ENCODE measurements at places on chromosomes 3 and 15.
A peak's percentile ranks its signal among the peaks of the same experiment; 100 is the strongest.

DNA sequence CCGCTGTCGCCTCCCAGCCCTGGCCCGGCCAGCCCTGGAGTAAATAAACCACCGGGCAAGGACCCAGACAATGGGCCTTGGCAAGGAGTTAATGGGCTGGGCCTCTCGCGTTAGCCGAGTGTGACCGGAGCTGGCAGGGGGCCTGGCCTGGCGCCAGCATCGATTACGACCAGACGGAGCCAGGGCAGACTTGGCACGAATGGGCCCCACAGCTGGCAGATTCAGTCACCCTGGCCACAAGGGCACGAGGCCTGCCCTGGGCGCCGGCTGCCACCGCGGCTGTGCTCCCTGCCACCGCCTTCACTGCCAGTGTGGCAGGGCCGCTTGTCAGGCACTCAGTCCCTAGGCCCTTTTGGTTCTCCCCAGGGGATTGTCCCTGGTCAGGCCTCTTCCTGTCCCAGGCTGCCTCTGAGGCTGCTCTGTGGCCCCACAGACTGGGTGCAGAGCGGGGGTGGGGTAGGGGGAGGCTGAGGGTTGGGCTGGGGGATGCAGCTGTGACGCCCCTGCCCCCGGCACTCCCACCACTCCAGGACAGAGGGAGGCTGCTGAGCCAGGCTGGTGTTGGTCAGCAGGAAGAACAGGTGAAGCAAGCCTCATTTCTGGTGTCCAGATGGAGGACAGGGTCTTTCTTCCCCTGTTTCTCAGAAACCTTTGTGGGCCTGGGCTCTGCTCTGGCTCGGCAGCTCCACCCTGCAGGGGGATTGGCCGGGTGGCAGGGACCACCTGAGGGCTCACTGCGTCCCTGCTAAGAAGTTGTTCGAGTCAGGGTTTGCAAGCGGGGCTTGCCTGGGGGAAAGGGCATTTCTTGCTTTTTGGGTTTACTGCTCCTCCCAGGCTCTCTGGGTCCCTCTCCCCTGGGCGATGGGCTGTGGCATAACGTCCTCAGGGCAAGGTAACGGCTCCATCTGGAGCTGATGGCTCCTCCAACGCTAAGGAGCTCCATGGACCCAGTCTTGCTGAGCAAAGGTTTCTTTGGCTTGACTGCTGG lies 30.5 kb upstream of the SRP14 start:
- DNase-seq, result peak; percentile 65

DNA sequence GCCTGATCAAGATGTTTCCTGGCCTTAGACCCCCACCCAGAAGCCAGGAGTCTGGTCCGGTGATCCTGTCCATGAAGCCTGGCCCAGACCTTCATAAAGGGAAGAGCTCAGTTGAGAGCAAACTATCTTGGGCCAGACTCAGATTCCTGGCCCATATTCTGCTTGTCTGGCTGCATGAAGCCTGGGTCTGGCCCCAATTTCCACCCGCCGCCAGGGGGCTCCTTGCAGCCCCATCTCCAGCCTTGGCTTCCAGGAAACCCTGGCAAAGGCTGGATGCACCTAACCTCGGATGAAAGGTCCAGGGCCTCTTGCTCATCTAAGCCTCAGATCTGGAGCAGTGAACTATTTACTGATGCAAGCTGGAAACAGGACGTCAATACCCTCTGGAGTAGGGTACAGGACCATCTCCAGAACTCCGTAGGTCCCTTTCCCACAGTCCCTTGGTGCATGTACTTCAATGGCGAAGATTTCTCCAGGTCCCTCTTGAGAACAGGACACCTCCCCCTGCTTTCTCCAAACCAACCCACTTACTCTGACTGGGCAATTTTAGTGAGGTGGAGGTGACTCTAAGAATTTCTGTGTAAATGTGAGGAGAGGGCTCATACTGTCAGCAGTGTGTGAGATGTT lies 5.6 kb downstream of the FOXL2 start:
- peak; percentile 74 for DNase-seq

DNA sequence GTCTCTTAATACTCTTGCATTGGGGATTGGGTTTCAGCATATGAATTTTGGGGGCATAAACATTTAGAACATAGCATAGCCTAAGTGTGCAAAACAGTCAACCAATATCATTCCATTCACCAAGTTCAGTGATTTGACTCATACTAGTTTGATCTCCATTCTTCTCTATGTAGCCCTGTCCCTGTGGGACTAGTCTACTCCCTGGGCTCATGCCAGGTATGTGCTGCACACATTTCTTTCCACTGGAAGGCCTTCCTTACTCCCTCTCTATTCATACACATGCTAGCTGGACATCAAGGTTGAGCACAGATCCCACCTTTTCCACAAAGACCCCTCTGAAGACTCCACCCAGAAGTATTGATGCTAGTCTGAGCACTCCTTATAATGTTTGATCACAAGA lies 5.1 kb downstream of the ZDHHC23 start:
- DNase-seq, result no peak

- peak; percentile 81 for DNase-seq
These were observed 8.0 kb upstream of the CCDC13 start for GRCh38 chr3:42780892-42781700.

DNA sequence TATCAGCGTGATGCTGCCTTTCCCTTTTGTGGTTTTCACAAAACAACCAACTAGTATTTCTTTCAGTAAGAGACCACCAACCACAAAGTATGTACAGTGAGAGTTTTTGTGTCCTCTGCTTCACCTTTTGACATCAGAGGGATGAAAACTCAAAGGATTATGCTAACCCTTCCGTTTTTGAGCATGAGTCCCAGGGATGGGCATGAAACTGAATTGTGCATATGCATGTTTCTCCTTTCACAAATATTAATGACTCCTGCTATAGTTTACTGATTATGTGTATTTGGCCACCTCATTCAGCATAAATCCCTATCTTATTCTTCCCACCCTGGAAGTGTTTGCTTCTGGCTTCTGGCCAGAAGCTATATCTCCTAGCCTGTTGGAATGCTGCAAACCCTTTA lies 59.2 kb downstream of the RSRC1 start:
- no peak for DNase-seq

DNA sequence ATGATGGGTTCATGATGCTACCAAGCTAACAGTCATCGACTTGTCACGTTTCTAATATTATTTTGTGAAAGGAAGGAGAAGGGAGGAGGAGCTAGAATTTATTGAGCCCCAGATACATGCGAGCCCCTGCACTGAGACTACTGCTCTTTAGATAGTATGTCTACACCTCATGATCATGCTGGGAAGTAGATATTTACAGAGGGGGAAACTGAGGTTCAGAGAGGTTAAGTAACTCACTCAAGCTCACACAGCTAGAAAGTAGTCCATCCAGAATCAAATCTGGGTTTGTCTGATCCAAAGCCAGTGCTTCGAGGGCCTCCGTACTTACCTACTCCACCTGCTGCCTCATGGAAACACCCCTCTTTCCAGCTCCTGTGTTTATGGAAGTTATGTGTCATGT lies 38.8 kb upstream of the DLG1 start:
- no peak for DNase-seq

GRCh38 chr3:25812644-25813043 lies 22.8 kb downstream of the OXSM start:
- DNase-seq, result no peak

DNA sequence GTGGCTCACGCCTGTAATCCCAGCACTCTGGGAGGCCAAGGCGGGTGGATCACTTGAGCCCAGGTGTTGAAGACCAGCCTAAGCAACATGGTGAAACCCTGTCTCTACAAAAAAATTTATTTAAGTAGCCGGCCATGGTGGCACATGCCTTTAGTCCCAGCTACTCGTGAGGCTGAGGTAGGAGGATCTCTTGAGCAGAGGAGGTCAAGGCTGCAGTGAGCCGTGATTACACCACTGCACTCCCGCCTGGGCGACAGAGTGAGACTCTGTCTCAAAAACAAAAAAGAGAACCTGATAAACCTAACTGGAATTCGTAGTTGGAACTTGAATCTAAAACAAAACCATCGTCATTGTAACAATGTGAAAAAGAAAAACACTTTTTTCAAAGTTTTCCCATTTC lies 57.1 kb downstream of the TCAIM start:
- no peak for DNase-seq

DNA sequence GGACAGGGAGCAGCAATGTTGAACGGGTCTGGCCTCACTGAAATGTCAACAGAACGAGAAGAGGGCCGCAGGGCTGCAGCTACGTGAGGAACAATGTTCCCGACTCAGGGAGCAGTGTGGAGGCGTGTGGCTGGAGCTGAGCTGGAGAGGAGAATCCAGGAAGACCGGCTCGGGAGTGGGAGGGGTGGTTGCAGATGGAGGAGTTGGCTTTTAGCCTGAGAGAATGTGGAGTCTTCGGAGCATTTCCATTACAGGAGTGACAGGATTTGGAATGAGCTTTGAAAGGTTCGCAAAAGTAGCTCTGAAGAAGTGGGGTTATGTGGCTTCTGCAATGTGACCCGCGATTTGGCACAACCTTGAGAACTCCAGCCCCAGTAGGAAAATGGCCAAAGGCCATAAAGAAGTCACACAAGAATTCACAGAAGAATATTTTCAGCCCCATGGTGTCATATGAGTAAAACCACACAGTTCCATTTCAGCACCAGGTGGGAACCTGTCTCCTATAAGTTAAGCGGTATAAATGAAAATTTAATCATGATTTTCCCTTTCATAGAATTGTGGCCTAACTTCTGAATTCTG lies 78.8 kb upstream of the NSMCE3 start:
- DNase-seq, result no peak

- DNase-seq, result no peak
These were observed 272.0 kb downstream of the OCA2 start for GRCh38 chr15:27826902-27827714.

- DNase-seq, result no peak
These were observed 354.7 kb downstream of the ZBTB20 start for GRCh38 chr3:114792159-114792918.

DNA sequence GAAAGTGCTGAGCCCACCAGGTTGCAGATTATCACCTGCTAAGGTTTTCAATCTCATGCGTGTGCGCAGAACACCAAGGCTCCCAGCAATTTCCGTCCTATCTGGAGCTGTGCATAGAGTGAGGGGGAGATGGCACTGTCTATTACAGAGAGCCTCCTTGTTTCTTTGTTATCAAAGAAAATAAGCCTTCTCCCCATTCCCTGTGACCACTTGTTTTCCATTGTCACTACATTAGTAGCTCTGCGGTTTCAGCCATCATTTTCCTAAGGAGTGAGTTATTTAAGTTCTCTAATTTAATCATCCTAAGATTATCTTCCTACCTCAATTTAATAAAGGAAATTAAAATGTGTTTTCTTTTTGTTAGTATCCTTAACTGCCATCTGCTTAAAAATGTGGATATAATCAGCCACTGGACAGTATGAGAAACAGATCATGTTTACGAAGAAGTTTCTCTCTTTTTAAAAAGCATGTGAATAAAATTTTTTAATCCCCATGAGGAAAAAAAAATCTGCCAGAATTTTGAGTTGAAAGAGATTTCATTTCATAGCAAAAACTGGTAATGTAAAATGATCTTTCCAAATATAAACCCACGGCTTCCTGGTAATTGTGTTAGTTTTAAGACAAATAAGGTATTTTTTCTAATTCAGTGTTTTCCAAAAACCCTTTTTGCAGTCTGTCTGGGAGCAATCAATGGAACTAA lies 172.3 kb upstream of the UBE2E1 start:
- DNase-seq, result no peak

GRCh38 chr3:52379610-52380009 lies 63.5 kb downstream of the DNAH1 start:
- DNase-seq, result no peak

- no peak for DNase-seq
These were observed 40.1 kb downstream of the C2CD4B start for GRCh38 chr15:62124973-62125303.

DNA sequence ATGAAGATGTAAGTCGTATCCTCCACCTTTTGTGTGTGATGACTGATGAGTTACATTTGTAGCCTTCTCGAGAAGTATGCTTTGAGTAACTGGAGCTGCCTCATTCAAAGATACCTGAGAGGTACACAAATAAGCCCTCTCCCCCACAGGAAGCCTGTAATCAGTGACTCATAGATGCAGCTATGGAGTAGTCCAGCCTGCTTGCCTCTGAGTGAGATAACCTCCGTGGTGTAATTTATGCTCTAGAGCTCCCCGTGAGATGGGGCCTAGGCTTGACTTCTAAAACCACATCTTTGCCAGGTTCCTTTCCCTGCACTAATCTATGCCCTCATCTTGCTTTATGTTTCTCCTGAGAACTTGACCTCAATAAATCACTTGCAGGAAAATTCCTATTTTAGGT lies 291.7 kb downstream of the SUCLG2 start:
- DNase-seq, result no peak

DNA sequence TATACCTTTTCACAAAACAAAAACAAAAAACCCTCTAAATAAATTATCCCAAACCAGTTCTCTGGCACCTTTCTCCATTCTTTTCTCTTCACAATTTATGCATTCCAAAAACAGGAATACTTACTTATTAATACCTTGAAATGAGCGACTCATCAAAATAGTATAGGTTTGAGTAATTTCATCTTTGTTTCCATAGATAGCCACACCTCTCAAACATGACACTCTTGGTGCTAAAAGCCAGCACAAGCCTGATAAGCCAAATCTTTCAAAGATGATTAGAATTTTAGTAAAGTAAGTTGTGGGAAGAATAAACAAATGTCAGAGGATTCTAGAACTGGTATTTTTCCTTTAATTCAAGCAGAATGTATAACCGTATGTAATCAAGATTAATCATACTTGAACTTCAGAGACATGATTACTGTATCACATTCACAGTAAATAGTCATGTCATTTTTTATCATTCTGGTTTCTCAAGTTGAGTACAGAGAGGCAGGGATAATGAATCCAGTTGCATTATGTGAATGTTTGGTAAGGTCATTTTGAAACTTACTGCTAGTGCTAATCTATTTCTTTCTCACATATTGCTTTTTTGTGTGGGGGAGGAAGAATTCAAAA lies 12.1 kb upstream of the WDR5B start:
- no peak for DNase-seq

DNA sequence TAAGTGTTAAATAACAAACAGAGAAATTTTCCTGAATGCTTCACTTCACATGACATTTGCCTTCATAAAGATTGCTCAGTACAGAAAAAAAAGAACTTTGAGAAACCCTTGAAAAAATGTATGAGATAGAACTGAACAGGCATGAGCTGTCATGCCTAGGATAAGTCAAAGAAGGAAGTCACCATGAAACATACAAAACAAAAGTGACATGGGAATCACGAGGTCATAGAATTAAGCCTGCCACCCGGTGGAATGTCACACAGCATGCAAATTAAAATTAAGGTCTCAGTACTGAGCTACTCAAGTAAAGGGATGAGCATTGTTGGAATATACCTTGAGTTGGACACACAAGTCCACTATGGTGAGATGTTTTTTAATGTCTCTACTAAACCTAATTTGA lies 652.5 kb upstream of the NECTIN3 start:
- no peak for DNase-seq

GRCh38 chr3:180048840-180049239 lies 12.1 kb upstream of the PEX5L start:
- DNase-seq, result no peak

- DNase-seq, result no peak
These were observed 5.1 kb upstream of the LTF start for GRCh38 chr3:46469680-46470357.

DNA sequence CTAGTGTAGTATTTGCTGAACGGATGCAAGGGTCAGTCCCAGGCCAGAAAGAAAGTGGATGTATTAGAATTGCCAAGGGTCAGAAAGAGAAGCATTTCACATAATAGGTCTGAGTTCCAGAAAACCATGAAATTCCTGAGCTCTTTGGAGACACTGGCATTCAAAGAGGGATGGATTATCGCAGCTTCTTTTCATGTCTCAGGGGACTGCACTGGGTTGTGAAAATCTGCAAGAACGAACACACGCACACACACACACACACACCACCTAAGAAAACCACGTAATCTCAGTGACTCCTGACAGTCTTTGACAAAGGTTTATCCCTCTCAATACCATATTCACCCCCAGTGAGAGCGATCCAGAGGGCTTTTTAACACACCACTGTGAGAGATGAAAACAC lies 57.9 kb downstream of the TIPARP start:
- no peak for DNase-seq
